ENCODE measurements at places on chromosomes 6 and 20. TPM values are rescaled to one million over a fixed set of nuclear protein-coding genes. Genes with fewer than 3 reads are reported as not detected.

Gene SNAI1
- total RNA-seq, result 3.5 TPM

Gene C6orf163
- total RNA-seq, result 1.6 TPM

Gene LAMP5
- total RNA-seq, result not detected

Gene WFDC5
- total RNA-seq, result not detected

Gene IL17A
- total RNA-seq, result not detected

Gene DNMT3B
- total RNA-seq, result 0.93 TPM

Gene BANF2
- not detected for total RNA-seq

Gene UNC5CL
- total RNA-seq, result 0.93 TPM

Gene BEND6
- total RNA-seq, result not detected

Gene DDX39B
- total RNA-seq, result 637 TPM

Gene IGF2R
- 126 TPM for total RNA-seq

Gene COL11A2
- 0.61 TPM for total RNA-seq

Gene LAMA2
- total RNA-seq, result 0.65 TPM

Gene GNRH2
- total RNA-seq, result 2.1 TPM

Gene SNPH
- total RNA-seq, result 2.1 TPM

Gene NOX3
- not detected for total RNA-seq

Gene DNAH8
- total RNA-seq, result 0.05 TPM

Gene GPR31
- total RNA-seq, result not detected

Gene ECT2L
- not detected for total RNA-seq

Gene LTV1
- 67.9 TPM for total RNA-seq

Gene LAMA5
- 0.83 TPM for total RNA-seq

Gene TMEM74B
- total RNA-seq, result 0.36 TPM

Gene PNPLA1
- total RNA-seq, result not detected

Gene HSPA1A
- total RNA-seq, result 173 TPM

Gene EEF1A2
- 0.80 TPM for total RNA-seq

Gene DACT2
- 2.3 TPM for total RNA-seq

Gene GPR63
- total RNA-seq, result 3.2 TPM

Gene DEFB110
- not detected for total RNA-seq

Gene KHDC3L
- total RNA-seq, result not detected

Gene HCRTR2
- not detected for total RNA-seq

Gene PHACTR2
- total RNA-seq, result 63.5 TPM

Gene IFT52
- 18.7 TPM for total RNA-seq

Gene HTR1E
- total RNA-seq, result not detected

Gene TPD52L1
- 0.29 TPM for total RNA-seq

Gene OLIG3
- total RNA-seq, result not detected

Gene MLN
- not detected for total RNA-seq

Gene SGK2
- 0.17 TPM for total RNA-seq

Gene PEX3
- total RNA-seq, result 25.0 TPM

Gene CST2
- not detected for total RNA-seq

Gene FOXQ1
- not detected for total RNA-seq

Gene MDN1
- 74.6 TPM for total RNA-seq

Gene ZKSCAN8
- 18.2 TPM for total RNA-seq

Gene C6orf52
- total RNA-seq, result 3.6 TPM

Gene TCP11
- not detected for total RNA-seq

Gene TRIM10
- total RNA-seq, result 0.05 TPM

Gene FAM217A
- total RNA-seq, result not detected
